ENCODE measurements at places on chromosomes 5 and 9. TPM values are rescaled to one million over a fixed set of nuclear protein-coding genes. Genes with fewer than 3 reads are reported as not detected.
A peak's percentile ranks its signal among the peaks of the same experiment; 100 is the strongest.

The SREK1 gene
- 82.4 TPM for total RNA-seq

The IFNB1 gene
- total RNA-seq = not detected

DNA sequence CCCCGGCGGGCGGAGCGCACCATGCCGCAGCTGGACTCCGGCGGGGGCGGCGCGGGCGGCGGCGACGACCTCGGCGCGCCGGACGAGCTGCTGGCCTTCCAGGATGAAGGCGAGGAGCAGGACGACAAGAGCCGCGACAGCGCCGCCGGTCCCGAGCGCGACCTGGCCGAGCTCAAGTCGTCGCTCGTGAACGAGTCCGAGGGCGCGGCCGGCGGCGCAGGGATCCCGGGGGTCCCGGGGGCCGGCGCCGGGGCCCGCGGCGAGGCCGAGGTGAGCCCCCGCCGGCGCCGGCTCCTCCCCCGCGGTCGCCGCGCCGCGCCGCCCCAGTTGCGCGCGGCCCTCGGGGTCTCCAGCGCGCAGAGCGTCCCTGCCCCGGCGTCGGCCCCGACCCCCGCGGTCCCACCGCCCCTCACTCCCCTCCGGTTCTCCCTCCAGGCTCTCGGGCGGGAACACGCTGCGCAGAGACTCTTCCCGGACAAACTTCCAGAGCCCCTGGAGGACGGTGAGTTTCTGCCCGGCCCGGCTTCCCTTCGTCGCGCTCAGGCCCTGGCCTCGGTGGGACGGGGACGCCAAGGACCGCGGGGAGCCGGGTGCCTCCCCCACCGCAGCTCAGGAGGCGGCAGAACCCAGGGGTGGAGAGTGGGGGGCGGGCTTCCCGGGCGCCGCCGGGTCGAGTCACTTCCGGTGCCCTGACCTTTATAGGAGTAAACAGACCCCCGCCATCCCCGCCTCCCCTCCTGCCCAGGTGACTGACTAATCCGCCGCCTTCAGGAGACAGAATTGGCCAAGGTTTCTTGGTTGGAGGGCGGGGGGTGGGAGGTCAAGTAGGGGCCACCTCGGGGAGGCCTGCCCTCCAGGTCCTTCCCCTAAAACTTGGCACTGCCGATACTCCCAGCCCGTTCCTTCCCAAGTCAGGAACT, 665 bp downstream of the TCF7 start:
- no peak overlapping the region for H3K27ac ChIP-seq
- no peak for DNase-seq
- H3K27me3 ChIP-seq = peaks cover 4% of the 10 kb centered on the region
- H3K4me1 ChIP-seq = peaks cover 17% of the 10 kb centered on the region
- peak overlapping the region; percentile 52 for H3K4me3 ChIP-seq
- H3K36me3 ChIP-seq = no peaks in the 10 kb centered on the region

GRCh38 chr5:15282611-15283010, 217.4 kb upstream of the FBXL7 start:
- no peaks in the 10 kb centered on the region for H3K27me3 ChIP-seq
- H3K4me1 ChIP-seq = no peaks in the 10 kb centered on the region
- no peak overlapping the region for H3K4me3 ChIP-seq
- H3K27ac ChIP-seq = no peak overlapping the region

- peak; percentile 15 for DNase-seq
- no peaks in the 10 kb centered on the region for H3K4me1 ChIP-seq
Measured at GRCh38 chr9:134781591-134782302, 98.9 kb upstream of the FCN2 start.
